ENCODE measurements at places on chromosomes 11 and 22. TPM values are rescaled to one million over a fixed set of nuclear protein-coding genes. Genes with fewer than 3 reads are reported as not detected.

Gene GPHA2
- not detected for total RNA-seq

Gene DGCR2
- total RNA-seq = 23.2 TPM

Gene SLC37A2
- 0.10 TPM for total RNA-seq

Gene IRAG1
- 0.05 TPM for total RNA-seq

Gene ME3
- total RNA-seq = 16.9 TPM

Gene DSCAML1
- total RNA-seq = 0.63 TPM

Gene SYT8
- 0.06 TPM for total RNA-seq

Gene CSNK1E
- total RNA-seq = 91.4 TPM

Gene PRDM11
- 6.0 TPM for total RNA-seq

Gene DGAT2
- total RNA-seq = 2.0 TPM

Gene SULT4A1
- total RNA-seq = not detected

Gene COA4
- 132 TPM for total RNA-seq

Gene MMP13
- not detected for total RNA-seq

Gene C11orf58
- 209 TPM for total RNA-seq

Gene GDPD4
- not detected for total RNA-seq

Gene ROBO4
- total RNA-seq = not detected

Gene OR52B6
- total RNA-seq = not detected

Gene C11orf87
- total RNA-seq = 0.01 TPM

Gene CCDC188
- total RNA-seq = not detected

Gene SOX10
- total RNA-seq = not detected

Gene SYT7
- 1.2 TPM for total RNA-seq

Gene GAL
- total RNA-seq = 17.5 TPM

All from A549 treated with DMSO at 1 μM for 4 hours (cell line).